ENCODE measurements at places on chromosomes 3 and 15. TPM values are rescaled to one million over a fixed set of nuclear protein-coding genes. Genes with fewer than 3 reads are reported as not detected.

TRAIP gene
- 3.3 TPM for total RNA-seq

RTP3 gene
- total RNA-seq = 0.10 TPM

SI gene
- not detected for total RNA-seq

PLA2G4D gene
- total RNA-seq = not detected
